ENCODE measurements at places on chromosomes 4 and X. TPM values are rescaled to one million over a fixed set of nuclear protein-coding genes. Genes with fewer than 3 reads are reported as not detected.

DNA sequence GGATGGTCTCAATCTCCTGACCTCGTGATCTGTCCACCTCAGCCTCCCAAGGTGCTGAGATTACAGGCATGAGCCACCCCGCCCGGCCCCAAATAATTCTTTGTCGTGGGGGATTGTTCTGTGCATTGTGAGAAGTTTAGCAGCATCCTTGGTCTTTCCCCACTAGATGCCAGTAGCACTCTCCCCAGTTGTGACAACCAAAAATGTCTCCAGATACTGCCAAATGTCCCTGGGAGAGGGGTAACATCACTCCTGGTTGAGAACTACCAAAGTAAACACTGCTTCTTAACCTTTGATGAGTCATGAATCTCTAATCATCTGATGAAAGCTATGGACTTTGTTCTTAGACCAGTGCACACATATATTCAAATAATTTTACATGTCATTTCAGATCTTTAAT is 90.7 kb upstream of the BRS3 start:
- H3K4me1 ChIP-seq = no peaks in the 10 kb centered on the region
- no peaks in the 10 kb centered on the region for H3K36me3 ChIP-seq
- H3K4me3 ChIP-seq = no peak overlapping the region
- H3K27ac ChIP-seq = no peak overlapping the region

DNA sequence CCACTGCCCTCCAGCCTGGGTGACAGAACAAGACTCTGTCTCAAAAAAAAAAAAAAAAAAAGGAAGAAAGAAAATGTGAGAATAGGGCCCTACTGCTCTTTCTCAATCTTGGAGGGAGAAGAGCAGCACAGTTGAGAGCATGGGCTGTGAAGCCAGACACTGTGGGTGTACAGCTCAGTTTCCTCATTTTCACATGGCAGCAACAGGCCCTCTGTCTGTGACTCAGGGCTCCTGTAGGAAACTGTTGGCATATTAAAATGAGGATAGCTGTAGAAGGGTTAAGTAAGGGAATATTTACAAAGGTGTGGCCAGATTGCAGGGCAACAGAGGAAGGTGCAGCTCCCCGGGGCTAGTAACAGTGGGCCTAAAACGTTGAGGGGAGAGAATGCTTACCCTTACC is 3.4 kb downstream of the AKAP14 start:
- no peak overlapping the region for H3K4me3 ChIP-seq
- H3K27ac ChIP-seq = no peak overlapping the region
- no peaks in the 10 kb centered on the region for H3K4me1 ChIP-seq

GRCh38 chrX:124836786-124837185 is 482.9 kb upstream of the TEX13C start:
- H3K36me3 ChIP-seq = no peaks in the 10 kb centered on the region
- no peak overlapping the region for H3K27ac ChIP-seq
- H3K4me3 ChIP-seq = no peak overlapping the region
- no peak for ATAC-seq
- H3K4me1 ChIP-seq = no peaks in the 10 kb centered on the region

DNA sequence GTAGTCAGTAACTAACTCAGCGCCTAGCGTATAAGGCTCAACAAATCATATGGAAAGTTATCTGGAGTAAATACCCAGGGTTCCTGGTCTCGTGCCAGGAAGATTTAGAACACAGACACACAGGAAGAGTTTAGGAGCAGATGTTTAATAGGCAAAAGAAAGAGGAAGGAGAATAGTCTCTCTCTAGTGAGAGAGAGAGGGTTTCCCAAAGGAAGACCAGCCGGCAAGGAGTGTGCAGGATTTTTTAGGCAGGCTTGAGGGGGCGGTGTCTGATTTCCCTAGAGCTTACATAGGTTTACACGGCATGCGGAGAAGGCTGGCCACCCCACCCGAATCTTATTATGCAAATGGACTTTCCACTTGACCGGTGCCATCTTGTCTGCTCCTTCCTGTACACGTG is 284.0 kb upstream of the FRG1 start:
- no peaks in the 10 kb centered on the region for H3K4me1 ChIP-seq
- H3K4me3 ChIP-seq = no peak overlapping the region
- H3K27ac ChIP-seq = no peak overlapping the region
- no peaks in the 10 kb centered on the region for H3K27me3 ChIP-seq
- no peak for ATAC-seq

DNA sequence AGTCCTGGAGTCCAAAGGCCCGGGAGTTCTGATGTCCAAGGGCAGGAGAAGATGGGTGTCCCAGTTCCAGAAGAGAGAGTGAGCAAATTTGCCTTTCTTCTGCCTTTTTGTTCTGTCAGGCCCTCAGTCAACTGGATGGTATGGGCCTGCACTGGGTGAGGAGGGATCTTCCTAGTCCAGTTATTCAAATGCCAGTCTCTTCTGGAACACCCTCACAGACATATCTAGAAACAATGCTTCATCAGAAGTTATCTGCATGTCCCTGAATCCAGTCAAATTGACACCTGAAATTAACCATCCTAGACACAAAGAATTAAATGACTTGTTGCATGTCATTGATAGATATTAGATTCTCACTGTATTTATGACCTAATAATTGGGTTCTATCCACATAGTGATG is 48.5 kb upstream of the TSPAN5 start:
- H3K4me3 ChIP-seq = no peak overlapping the region
- no peaks in the 10 kb centered on the region for H3K27me3 ChIP-seq
- no peak for ATAC-seq
- H3K4me1 ChIP-seq = no peaks in the 10 kb centered on the region

GRCh38 chr4:147740176-147740575 is 8.3 kb downstream of the ARHGAP10 start:
- H3K4me1 ChIP-seq = peaks cover 16% of the 10 kb centered on the region
- no peak for ATAC-seq
- H3K4me3 ChIP-seq = no peak overlapping the region
- no peaks in the 10 kb centered on the region for H3K27me3 ChIP-seq
- H3K27ac ChIP-seq = no peak overlapping the region

DNA sequence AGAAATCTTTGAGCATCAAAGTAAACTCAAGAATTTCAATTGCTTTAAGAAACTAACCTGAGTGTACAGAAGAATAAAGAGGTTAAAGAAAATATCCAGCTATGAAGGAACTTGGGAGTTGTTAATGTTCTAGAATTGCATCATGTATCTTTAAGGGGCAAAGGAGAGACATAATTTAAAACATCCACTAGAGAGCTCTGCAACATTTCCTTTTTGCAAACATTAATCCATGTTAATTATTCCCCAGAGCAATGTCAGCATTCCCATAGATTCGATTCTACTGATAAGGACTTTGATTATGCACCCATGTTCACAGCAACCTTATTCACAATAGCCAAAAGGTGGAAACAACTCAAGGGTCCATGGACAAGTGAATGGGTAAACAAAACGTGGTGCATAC is 80.2 kb upstream of the SORBS2 start:
- H3K27ac ChIP-seq = no peak overlapping the region
- no peaks in the 10 kb centered on the region for H3K36me3 ChIP-seq
- no peaks in the 10 kb centered on the region for H3K27me3 ChIP-seq
- H3K4me1 ChIP-seq = no peaks in the 10 kb centered on the region

GRCh38 chrX:143429131-143429530 is 88.1 kb downstream of the SPANXN3 start:
- H3K36me3 ChIP-seq = no peaks in the 10 kb centered on the region
- ATAC-seq = no peak
- no peak overlapping the region for H3K4me3 ChIP-seq
- H3K27ac ChIP-seq = no peak overlapping the region
- H3K27me3 ChIP-seq = no peaks in the 10 kb centered on the region

DNA sequence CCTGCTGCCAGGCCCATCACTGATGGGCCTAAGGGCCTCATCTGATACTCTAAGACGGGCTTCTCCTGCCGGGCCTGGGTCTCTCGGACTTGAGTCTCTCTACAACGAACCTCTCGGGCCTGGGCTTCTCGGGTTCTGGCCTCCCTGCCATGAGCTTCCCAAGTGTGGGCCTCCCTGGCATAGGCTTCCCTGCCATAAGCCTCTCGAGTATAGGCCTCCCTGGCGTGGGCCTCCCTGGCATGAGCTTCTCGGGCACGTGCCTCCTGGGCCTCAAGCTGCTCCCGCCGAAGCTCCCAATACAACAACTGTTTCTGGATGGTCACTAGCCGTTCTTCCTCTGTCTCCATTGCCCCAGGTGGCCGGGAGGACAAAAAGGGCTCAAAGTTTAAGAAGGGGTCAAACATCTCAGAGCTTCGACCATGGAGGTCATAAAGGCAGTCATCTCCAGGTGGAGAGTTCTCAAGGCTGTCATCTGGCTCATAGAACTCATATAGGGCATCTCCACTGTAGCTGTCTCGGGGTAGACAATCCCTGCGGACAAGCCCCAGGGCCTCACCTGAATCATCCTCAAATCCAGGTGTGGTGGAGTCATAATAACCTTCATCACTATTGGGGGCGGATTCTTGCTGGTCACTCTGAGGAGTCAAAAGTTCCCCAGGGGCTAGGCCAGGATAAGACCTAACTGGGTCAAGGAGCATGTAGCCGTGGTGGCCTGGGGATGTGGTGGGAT is 14.1 kb downstream of the AMER1 start:
- H3K36me3 ChIP-seq = peaks cover 38% of the 10 kb centered on the region
- no peak for ATAC-seq
- H3K4me1 ChIP-seq = no peaks in the 10 kb centered on the region
- no peak overlapping the region for H3K4me3 ChIP-seq
- no peak overlapping the region for H3K27ac ChIP-seq
- no peaks in the 10 kb centered on the region for H3K27me3 ChIP-seq

DNA sequence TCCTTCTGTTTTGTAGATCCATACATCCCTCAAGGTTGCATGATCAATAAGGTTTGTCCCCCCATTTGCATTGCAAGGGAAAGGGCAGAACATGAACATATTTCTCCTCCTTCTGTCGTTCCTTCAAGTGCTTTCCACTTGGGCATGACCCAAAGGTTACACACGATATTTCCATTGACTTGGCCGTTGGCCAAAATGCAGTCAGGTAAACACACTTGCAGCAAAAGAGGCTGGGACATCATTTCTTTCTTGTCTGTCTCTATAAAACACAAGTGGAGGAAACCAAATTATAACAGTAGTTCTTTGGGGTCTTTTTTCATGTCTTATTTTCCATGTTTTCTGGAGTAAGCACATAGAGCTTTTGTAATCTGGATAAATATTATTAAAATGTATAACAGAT is 156.1 kb downstream of the FRAS1 start:
- H3K36me3 ChIP-seq = no peaks in the 10 kb centered on the region
- peaks cover 8% of the 10 kb centered on the region for H3K4me1 ChIP-seq
- H3K27ac ChIP-seq = no peak overlapping the region
- ATAC-seq = no peak

DNA sequence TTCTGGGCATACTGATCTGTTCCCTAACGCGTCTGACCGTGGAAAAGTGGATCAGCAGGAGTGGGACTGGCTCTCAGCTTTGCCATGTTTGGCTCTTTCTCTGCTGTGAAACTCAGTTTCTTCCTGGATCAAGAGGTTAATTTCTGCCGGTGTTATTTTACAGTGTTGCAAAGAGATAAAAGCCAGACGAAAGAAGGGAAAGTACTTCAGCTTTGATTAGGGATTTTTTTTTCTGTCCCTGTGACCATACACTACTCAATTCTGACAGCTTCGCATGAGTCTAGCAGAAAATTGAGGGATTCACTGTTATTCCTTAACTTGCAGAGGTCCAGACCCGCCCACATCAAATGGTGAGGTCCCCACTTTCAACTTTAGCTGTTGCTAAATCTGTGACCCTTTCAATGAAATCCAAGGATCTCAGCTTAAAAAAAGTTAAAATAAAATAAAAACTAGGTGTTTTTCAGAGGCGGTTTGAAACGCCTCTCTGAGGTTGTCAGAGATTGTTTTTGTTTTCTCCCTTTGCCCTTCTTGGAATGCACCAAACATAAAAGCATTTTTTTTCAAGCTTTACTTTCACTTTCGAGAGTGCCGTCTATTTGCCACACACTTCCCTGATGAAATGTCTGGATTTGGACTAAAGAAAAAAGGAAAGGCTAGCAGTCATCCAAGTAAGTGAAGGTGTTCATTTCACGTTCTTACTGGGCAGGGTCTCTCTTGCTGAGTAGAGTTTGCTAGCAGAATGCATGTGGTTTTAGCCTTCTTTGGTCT is at the start of gene TLR3:
TLR3 (plus strand) TSS at position 576 of the 768 bp plus-strand sequence. CDS start 7,464 bp downstream, outside the sequence.
- H3K4me3 ChIP-seq = peak within 1 kb of the TSS; percentile 99
- H3K27me3 ChIP-seq = no peaks in the 10 kb centered on the region
- peak; percentile 48 for ATAC-seq
- H3K36me3 ChIP-seq = no peaks in the 10 kb centered on the region
- H3K4me1 ChIP-seq = peaks cover 4% of the 10 kb centered on the region
- H3K27ac ChIP-seq = peak within 1 kb of the TSS; percentile 79

GRCh38 chr4:99945718-99946355 is 581 bp downstream of the DNAJB14 start:
- no peak for ATAC-seq
- H3K4me1 ChIP-seq = peaks cover 70% of the 10 kb centered on the region
- peak overlapping the region; percentile 66 for H3K4me3 ChIP-seq
- H3K27me3 ChIP-seq = no peaks in the 10 kb centered on the region

GRCh38 chrX:25810202-25810601 is 327.9 kb upstream of the MAGEB18 start:
- H3K4me1 ChIP-seq = no peaks in the 10 kb centered on the region
- no peaks in the 10 kb centered on the region for H3K27me3 ChIP-seq
- no peak overlapping the region for H3K4me3 ChIP-seq

DNA sequence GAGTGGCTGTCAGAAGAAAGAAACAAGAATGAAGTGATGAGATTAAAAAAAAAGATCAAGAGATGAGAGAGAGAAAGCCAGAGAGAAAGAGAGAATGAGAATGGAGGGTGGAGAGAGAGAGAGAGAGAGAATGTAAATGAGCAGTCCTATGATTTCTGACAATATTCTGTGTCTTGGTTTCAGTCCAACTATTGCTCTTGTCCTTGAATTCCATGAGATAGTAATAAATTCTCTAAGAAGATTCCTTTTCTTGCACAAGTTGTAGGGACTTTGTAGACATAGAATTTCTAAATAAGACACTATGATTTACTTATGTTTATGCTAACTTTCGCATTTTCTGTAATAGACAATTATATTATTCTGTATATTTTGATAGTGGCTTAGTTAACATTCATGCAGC is 149.6 kb upstream of the CTSO start:
- H3K27ac ChIP-seq = no peak overlapping the region
- no peaks in the 10 kb centered on the region for H3K36me3 ChIP-seq
- no peak overlapping the region for H3K4me3 ChIP-seq
- ATAC-seq = no peak

DNA sequence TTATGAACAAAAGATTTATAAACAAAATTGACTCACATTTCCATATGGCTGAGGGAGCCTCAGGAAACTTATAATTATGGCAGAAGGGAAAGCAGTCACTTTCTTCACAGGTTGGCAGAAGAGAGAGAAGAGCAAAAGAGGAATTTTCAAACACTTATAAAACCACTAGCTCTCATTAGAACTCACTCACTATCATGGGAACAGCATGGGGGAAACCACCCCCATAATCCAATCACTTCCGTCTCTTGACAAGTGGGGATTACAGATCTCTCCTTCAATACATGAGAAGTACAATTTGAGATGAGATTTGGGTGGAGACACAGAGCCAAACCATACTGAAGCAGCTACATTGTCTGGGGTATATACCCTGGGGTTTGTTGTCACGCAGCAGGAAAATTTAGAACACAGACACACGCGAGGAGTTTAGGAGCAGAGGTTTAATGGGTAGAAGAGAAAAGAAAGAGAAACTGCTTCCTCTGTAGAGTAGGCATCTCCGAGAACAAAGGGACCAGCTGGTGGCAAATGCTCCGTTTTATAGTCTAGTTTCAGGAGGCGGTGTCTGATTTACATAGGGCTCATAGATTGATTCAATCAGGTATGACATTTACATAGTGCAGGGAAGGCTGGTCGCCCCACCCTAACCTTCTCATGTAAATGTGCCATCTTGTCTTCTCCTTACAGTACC is 2277.7 kb upstream of the AGA start:
- H3K4me3 ChIP-seq = no peak overlapping the region
- H3K27ac ChIP-seq = no peak overlapping the region
- H3K36me3 ChIP-seq = no peaks in the 10 kb centered on the region
- no peak for ATAC-seq
- H3K4me1 ChIP-seq = no peaks in the 10 kb centered on the region

IDUA gene
- total RNA-seq = 4.6 TPM

RP2 gene
- 9.6 TPM for total RNA-seq

RENBP gene
- 15.0 TPM for total RNA-seq

FIP1L1 gene
- total RNA-seq = 56.4 TPM

All from gastroesophageal sphincter (tissue), 4 donors.